NCI-H187 (cell line): ENCODE measurements at places on chromosomes 7 and 10.

GRCh38 chr7:69374044-69374425, 224.2 kb upstream of the AUTS2 start:
- DNase-seq = no peak

GRCh38 chr7:54637712-54638396, 95.7 kb downstream of the VSTM2A start:
- no peak for DNase-seq

DNA sequence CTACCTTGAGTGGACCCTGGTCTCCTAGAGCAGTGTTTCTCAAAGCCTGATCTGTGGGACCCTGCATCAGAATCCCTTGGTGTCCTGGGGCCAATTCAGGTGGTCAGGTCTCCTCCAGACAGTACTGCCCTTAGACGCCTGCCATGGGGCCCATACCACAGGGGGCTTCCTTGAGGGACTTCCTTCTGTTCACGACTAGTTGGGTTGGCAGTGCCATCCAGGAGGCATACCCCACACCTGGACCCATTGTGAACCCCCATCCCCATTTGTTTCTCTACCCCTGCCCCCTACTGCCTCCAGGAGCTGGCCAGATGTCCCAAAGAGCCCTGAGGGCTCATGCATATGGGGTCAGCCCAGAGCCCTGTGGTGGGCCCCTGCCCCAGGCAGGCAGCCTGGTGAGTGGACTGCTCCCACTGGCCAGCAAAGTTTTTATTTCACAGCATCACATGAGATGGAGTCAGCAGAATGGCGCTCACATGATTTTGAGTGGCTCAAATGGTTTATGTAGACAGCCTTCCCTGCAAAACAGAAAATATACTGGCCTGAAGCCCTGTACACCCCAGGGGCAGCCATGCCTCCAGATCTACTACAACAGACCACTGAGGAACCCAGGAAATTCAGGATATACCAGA, 259.9 kb upstream of the ZMIZ1 start:
- no peak for DNase-seq

GRCh38 chr7:124575176-124575575, 190.4 kb downstream of the GPR37 start:
- DNase-seq = no peak
